Calu3 (cell line): ENCODE measurements at places on chromosomes 6 and 20. TPM values are rescaled to one million over a fixed set of nuclear protein-coding genes. Genes with fewer than 3 reads are reported as not detected.

The LHFPL5 gene
- 0.42 and 0.66 TPM in 2 replicates for total RNA-seq

GRCh38 chr6:16438718-16439591, 200.6 kb downstream of the GMPR start:
- DNase-seq = no peak

- no peak for DNase-seq
Measured at GRCh38 chr6:150992703-150993102, 127.2 kb downstream of the MTHFD1L start.

The TBX18 gene
- 48.5 and 49.2 TPM in 2 replicates for total RNA-seq

DNA sequence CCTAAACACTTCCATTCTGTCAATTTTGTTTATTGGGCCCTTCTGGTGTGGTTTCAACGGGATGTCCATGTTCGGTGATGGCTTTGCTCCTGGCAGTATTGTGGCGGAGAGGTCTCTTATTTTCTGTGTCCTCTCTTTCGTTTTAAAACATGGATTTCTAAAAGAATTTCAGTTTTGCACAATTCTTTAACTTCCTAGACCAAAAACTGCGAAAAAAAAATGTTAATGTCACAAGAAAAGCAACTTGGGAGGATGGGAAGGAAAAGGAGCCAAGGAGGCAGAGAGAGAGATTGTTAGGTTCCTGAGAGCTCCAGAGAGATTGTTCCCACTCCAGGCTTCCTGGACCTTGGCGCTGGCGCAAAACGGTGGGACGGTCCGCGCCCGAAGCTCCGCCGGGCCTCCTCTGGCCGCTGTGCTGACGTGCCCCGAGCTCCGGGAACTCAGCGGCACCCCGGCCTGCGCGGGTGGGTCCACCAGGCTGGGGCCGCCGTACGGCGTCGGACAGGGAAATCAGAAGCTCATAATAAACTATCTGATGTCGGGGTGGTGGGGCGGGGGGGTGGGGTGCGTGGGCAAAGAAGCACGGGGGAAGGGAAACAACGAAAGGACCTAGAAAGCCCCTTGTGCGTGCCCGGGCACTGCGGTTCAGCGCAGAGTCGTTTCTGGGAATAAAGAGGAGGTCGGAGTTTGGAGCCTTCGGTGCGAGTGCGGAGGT, 951 bp upstream of the OLIG3 start:
- no peak for DNase-seq

- peak; percentile 21 for DNase-seq
Measured at GRCh38 chr6:136846046-136846445, 23.7 kb downstream of the PEX7 start.

The GPR6 gene
- not detected in 2 replicates for total RNA-seq

- no peak for DNase-seq
Measured at GRCh38 chr20:45090481-45090880, 10.4 kb downstream of the KCNS1 start.

- DNase-seq = no peak
Measured at GRCh38 chr20:63259734-63260460, 5.6 kb upstream of the NKAIN4 start.

The TCP11 gene
- total RNA-seq = not detected in 2 replicates

The C6orf47 gene
- total RNA-seq = 40.3 and 42.9 TPM in 2 replicates

DNA sequence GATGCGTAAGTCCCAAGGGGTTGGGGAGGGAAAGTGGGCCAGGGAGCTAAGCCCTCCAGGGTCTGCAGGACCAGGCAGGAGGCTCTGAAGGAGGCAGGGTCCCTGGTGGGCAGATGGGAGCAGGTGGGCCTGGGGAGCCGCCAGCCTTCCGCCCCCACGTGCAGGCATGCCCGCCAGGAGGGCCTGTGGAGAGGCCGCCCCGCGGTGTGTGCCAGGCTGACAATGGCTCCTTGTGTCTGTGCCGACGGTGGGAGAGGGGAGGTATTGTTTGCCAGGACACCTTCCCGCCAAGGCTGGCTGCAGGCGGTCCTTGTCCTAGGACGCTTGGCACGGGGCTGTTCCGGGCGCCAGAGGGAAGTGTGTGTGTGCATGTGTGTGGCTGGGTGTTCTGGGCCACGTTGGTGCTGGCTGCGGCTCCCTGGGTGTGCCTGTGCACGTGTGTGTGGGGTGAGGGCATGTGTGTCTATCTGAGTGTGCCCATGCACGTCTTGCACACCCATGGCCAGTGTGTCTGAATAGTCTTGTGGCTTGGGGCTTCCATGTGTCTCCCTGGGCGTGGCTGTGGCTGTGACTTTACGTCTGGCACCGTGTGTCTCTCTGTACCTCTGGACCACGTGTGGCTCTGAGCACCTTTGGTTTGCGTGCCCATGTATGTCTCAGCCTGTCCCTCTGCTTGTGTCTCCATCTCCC, 153.0 kb downstream of the CEBPB start:
- DNase-seq = no peak

DNA sequence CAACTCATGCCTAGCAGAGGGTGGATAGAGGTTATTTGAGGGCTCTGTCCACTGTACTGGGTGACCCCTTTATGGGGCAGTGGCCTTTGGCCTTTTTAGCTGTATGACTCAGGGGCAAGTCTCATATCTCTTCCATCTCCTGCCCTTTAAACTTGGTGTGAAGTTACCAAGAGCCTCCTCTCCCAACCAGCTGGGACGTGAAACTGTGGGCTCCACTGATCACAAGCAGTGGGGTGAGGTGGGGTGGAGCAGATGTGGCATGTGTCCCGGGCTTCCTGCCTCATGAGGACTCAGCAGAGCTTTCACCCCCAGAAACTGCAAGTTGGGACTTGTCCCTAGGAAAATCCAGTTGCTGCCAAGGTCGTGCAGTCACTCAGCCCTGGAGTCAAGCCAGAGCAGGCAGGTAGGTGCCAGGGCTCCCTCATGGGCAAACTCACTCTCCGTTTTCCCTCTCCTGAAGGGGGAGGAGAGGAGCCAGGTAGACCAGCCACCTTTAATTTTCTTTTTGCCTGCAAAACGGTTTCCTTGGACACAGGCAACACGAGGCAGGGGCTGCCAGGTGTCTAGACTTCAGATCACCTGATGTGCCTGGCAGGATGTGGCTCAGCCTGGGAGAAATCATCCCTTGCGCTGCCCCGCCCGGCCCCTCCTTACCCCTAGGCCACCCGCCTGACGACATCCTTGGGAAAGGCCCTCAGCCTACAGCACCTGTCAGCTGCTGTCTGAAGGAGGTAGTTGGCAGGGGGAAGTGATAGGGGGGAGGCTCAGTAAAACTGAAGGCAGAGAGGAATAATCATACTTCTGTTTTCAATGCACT, 4.0 kb downstream of the CDKN1A start:
- peak; percentile 87 for DNase-seq

DNA sequence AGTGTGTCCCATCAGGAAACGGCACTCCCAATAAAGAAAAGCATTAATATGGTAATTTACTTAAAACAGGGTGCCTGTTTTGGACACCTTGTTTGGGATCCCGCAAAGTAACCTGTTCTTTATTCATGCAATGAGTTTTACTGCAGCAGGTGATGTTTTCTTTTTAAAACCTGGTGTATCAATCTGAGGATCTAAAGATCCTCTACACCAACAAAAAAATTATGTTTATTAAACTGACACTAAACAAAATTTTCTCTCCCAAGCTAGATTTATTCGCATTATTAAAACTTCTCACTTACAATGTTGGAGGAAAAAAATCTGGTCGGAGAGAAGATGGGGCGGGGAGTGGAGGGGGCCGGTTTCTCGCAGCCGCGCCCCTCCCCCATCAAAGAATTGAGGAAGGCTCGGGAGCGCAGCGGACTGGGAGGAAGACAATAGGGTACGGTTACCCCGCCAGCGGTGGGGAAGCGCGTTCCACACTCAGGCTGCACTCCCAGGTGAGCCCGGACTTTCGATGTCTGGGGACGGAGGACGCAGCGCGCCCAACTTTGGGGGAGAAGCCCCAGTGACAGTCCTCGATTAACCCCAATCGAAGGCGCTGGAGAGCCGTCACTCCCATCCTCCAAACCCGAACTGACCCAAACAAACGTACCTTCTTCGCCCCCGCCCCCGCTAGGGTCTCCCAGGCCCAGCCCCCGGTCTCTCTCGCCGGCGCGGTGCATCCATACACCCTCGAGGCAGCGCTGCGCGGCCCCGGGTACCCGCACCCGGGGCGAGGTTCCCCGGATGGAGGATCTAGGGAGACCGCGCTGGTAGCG, 1.3 kb downstream of the CD24 start:
- DNase-seq = peak; percentile 76

GRCh38 chr6:169997187-169997929, 245.9 kb downstream of the ERMARD start:
- no peak for DNase-seq

The PNPLA1 gene
- total RNA-seq = 0.19 and 0.20 TPM in 2 replicates

- no peak for DNase-seq
Measured at GRCh38 chr20:23446505-23446904, 6.2 kb downstream of the CST11 start.

The INSM1 gene
- total RNA-seq = not detected in 2 replicates

GRCh38 chr6:126052485-126052884, 66.1 kb downstream of the TRMT11 start:
- DNase-seq = no peak

The PRL gene
- total RNA-seq = not detected in 2 replicates

GRCh38 chr6:87279196-87279595, 43.2 kb upstream of the SMIM8 start:
- no peak for DNase-seq

The ARMC12 gene
- not detected in 2 replicates for total RNA-seq
